ENCODE measurements at places on chromosomes 1 and 21.

GRCh38 chr1:236140705-236141446 lies 1.5 kb upstream of the GPR137B start:
- no peak for DNase-seq

DNA sequence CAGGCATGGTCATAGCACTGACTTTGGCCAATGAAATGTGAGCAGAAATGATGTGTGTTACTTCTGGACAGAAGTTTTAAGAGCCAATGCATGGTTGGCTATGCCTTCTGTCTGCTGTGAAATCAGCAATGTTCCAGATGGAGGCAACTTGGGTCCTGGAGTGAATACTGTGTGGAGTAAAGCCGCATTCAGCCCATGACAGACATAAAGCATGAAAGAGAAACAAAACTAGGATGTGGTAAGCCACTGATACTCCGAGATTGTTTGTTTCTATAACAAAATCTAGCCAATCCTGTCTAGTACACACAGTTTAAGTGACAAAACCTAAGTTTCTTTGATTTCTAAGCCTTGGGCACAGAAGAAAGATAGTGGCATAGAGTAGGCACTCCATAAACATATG lies 47.1 kb upstream of the ARHGAP29 start:
- DNase-seq = no peak

DNA sequence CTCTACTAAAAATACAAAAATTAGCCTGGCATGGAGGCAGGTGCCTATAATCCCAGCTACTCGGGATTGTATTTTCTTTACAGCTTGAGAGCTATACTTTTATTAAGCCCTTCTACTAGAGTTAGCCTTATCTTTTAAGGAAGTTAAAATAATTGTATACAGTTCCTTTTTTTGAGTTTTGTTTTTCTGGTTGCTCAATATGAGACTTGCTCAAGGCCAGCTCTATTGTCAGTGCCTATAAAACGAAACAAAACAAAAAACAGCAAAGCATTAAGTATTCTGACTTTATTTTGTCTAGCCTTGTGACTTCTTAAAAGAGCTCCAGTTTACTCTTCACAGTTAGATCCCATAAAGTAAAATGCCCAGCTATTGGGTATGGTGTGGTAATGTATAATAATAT lies 17.2 kb downstream of the PKN2 start:
- DNase-seq = peak; percentile 88

DNA sequence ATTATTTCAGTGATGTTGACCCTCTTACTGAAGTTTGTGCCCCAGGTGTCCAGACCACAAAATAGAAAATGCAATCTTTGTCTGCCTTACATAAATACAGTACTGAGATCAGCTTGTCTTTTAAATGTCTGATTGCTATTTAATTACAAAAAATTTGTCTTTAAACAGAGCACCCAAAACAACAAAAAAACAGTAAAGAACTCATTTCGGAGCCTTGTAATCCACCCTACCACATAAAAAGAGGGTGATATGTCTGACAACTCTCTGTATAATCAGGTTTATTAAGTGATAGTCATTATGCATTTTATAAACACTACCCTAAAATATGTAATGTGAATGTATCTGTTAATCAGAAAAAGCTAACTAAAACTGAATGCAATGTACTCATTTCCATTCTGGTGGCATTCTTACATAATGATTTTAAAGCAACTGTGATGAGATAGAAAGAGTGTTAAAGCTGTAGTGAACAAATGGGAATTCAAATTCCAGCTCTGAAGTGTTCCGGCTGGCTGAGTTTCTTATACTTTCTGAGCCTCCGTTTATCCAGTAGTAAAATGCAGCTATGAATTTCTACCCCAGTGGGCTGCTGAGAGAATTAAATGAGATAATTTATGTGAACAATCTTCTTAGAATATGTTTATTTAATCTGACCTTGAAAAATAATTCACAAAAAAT lies 486.6 kb downstream of the USP25 start:
- no peak for DNase-seq

DNA sequence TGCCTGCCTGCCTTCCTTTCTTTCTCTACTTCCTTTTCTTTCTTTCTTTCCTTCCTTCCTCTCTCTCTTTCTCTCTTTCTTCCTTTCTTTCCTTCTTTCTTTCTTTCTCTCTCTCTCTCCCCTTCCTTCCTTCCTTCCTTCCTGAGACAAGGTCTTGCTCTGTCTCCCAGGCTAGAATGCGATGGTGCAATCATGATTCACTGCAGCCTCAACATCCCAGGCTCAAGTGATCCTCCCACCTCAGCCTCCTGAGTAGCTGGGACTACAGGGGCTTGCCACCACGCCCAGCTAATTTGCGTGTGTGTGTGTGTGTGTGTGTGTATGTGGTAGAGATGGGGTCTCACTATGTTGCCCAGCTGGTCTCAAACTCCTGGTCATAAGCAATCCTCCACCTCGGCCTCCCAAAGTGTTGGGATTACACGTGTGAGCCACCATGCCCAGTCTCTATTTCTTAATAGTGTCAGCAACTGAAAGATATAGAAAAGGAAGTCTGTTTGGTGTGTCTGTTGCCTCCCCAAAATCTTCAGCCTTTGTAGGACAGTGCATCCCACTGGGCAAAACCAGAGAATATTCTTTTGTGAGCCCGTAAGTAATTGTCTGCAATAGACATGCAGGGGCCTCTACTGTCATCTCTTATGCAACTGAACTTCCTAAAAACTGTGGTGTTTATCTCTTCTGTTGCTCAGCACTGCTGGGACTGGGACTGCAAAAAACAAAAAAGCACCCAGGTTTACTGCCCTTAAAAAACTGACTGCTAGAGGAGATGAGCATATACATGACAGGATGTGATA lies 20.9 kb upstream of the RAB4A start:
- DNase-seq = peak; percentile 96

DNA sequence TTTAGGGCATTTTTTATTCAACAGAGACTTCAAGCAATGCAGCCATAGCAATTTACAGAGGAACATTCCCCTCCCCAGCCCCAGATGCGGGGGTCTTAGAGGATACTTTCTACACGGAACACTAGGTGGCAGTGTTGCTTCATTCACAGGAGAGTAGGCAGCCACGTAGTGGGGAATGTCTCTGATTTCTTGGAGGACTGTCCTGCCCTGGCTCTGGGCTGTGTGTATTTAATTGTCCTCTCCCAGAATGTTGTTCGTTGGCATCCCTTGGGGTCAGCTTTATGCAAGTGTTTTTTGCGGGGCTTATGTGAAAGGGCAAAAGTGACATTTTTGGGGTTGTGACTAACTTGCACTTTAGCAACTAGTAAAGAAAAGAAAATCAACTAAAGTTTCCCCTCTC lies 96.9 kb downstream of the PAPPA2 start:
- DNase-seq = peak; percentile 2

GRCh38 chr1:21641967-21642739 lies 27.0 kb downstream of the RAP1GAP start:
- no peak for DNase-seq

- no peak for DNase-seq
These were observed 42.1 kb upstream of the SAMD13 start for GRCh38 chr1:84259376-84259775.

DNA sequence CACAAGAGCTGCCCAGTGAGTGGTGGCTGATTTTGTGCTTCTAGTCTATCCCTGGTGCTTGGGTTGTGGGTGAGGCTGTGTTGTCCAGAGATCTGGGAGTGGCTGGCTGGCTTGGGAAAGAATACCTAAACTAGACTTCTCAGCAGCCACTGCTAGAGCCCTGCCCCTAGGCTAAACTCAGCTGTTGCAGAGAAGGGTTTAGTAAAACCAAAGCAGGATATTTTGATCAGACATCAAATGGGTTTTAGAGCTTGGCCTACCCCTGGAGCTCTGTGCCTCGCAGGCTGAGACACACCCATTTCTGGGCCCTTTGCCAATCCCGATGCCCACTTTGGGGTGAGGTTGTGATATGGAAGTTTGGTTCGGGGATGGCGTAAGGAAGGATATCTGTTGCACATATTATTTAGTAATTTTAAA lies 88.5 kb downstream of the UCK2 start:
- DNase-seq = no peak

GRCh38 chr1:151718011-151718431 lies 1.4 kb upstream of the CELF3 start:
- DNase-seq = no peak

- no peak for DNase-seq
These were observed 175.6 kb upstream of the DAB1 start for GRCh38 chr1:57599236-57599994.

GRCh38 chr1:205258261-205258691 lies 30.5 kb downstream of the TMCC2 start:
- DNase-seq = no peak

DNA sequence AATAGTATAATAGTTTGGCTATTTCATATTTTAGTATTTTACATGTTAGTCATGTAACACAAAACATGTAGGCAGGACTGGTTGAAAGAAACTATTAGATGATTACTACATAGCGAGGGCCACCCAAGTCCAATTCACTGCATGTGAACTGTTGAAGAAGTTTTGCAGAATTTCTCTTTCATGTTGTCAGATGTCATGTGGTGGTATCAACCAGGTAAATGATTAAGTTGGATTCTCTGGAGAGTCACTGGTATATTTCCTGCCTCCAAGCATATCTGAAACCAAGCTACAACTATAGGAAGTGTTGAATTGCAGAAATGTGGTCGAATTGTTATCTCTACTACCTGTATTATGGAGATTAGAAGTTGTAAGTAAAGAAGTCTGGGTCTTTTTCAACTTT lies 137.8 kb upstream of the DPYD start:
- no peak for DNase-seq

All from AML-193 (cell line).